ENCODE measurements at places on chromosomes 16 and 17. TPM values are rescaled to one million over a fixed set of nuclear protein-coding genes. Genes with fewer than 3 reads are reported as not detected.

The AATK gene
- total RNA-seq: not detected

The PYDC1 gene
- total RNA-seq: not detected

The PRAC1 gene
- total RNA-seq: not detected

The MMP28 gene
- 0.43 TPM for total RNA-seq

The CD300H gene
- not detected for total RNA-seq

The KRT222 gene
- total RNA-seq: not detected

The PNMT gene
- total RNA-seq: not detected

The ABCA6 gene
- 0.28 TPM for total RNA-seq

Measured in activated naive CD4-positive, alpha-beta T cell treated with anti-CD3 and anti-CD28 coated beads, Interleukin-2, amount 10 ng/mL, durations not matched to agents 5 hours and 36 hours (primary cell).